ENCODE measurements at places on chromosomes 1 and 21. TPM values are rescaled to one million over a fixed set of nuclear protein-coding genes. Genes with fewer than 3 reads are reported as not detected.

TTC24 gene
- not detected for total RNA-seq

OR10J1 gene
- total RNA-seq: not detected

S100A2 gene
- total RNA-seq: 1.8 TPM

SH2D5 gene
- total RNA-seq: 1.8 TPM
